ENCODE measurements at places on chromosomes 6 and 20.

- no peak for DNase-seq
Observed at GRCh38 chr20:3603108-3603507, 60.1 kb downstream of the GFRA4 start.

GRCh38 chr6:46130666-46131065 is 877 bp downstream of the ENPP4 start:
- DNase-seq = peak; percentile 48

GRCh38 chr20:15267935-15268334 is 930.5 kb upstream of the FLRT3 start:
- no peak for DNase-seq

GRCh38 chr6:82783587-82784236 is 281.9 kb downstream of the UBE3D start:
- DNase-seq = peak; percentile 49

DNA sequence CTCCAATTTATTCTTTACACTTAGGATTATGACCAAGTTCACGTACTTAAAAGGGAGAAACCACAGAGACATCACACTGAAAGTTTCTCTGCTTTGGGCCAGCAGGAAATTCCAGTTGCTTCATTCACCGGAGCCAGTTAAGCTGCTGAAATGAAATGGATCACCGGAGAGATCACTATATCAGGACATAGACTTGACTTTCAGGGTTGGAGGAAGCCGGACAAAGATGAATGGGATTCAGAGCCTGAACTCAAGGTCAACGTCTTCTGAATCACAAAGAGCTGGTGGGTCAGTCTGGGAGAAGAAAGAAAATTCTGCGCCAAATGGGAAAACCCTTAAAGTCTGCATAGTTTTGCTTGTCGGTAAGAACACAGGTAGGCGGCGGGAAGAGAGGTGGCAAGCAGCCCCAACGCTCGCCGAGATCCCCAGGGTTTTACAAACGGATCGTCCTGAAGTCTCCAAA is 81.9 kb upstream of the CCDC28A start:
- peak; percentile 43 for DNase-seq

- no peak for DNase-seq
Observed at GRCh38 chr20:23242104-23242503, 108.5 kb upstream of the NXT1 start.

DNA sequence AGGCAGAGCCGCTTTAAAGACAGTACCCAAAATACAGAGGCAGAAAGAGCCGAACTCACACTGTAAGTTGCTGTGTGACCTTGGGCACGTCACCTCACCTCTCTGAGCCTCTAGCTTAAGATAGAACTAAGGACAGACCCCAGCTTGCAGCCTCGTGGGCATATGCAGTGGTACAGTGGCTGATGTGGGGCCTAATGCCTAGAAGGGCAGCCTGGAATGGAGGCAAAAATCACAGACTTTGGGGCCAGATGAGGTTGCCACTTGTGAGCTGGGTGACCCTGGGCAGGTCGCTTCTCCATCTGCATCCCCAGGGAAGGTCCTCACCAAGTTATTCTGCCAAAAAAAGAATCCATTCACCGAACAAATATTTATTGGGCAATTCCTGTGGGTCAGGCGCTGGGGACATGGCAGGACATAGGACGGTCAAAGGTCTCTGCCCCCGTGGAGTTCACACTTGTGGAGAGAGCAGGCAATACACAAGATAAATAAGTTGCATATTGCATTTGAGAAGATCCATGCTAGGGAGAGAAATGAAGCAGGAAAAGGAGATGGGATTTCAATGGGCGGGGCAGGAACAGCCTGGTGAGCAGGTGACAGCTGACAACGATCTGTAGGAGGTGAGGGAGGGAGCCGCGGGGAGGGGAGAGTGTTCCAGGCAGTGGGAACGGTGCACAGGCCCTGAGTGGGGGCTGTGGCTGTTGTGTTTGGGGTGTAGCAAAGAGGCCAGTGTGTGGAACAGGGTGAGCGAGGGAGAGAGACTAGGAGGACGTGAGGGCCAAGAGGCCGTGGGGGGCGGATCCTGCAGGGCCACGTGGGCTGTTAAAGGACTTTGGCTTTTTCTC is 115.2 kb downstream of the CEBPB start:
- DNase-seq = peak; percentile 76

GRCh38 chr6:87755708-87756671 is 54.0 kb upstream of the AKIRIN2 start:
- DNase-seq = no peak

GRCh38 chr6:162377735-162378134 is 349.8 kb downstream of the PRKN start:
- no peak for DNase-seq

DNA sequence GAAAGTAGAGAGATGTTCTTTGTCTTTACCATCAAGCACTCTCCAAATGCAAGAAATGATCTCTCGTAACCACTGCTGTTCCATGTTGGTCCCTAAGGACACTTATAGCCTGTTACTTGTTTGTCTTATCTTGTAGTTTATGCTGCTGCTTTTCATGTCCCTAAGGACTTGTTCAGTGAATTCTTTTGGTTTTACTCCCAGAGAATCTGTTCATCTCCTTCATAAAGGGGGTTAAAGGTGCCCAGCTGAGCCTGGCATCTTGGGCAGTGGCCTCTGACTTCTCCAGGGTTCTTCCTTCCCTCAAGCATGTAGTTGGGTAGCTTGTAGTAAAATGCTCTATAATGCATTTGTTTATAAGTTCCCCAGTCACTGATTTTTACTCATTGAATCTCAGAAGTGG is 864 bp upstream of the PKIG start:
- no peak for DNase-seq

DNA sequence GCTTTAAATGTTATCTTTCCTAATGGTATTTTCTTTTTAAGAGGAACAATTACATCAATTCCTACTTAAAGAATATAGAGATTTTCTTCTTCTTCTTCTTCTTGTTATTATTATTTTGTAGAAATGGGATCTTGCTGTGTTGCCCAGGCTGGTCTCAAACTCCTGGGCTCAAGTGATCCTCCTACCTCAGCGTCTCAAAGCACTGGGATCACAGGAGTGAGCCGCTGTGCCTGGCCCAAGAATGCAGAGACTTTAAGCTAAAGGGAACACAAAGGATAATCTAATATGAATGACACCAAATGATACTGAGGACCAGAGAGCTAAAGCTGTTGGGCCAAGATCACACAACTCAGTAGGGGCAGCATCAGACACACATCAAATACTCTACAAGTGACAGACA is 87.4 kb upstream of the FOXQ1 start:
- no peak for DNase-seq

GRCh38 chr20:23037017-23037481 is 1.9 kb downstream of the SSTR4 start:
- DNase-seq = no peak

GRCh38 chr20:58216334-58216733 is 12.1 kb downstream of the ANKRD60 start:
- DNase-seq = no peak

DNA sequence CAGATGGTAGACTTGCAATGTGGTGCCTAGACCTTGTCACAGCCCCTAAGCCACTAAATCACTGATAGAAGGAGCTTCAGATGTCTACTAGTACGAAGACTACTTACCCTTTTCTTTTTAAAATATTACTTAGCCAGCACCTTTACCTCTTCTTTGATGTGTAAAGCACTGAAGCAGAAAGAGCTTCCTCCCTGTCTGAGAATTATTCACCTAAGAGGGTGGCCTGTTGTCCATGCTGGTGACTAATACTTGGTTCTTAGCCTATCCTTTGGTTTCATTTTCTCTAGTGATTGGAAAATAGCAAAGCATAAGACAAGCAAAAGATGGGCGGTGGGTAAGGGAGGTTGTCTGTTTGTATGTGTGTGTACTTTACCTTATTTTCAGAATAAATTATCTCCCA is 794.6 kb downstream of the TFAP2A start:
- DNase-seq = peak; percentile 23

DNA sequence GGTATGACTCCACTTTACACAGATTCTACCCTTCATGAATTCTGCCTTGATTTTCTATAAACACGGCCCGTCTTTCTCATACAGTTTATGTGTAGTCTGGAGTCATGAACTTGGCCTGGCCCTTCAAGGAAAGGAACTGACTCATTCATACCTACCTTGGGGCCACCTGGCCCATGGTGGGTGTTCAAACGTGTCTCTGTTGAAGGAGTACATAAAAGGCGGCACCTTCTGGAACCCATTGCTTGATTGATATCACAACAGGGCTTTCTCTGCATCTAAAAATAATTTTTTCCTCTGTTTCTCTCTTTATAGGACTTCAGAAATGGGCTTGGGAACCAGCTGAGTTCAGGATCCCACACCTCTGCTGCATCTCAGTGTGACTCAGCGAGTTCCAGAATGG is 363.0 kb upstream of the SOX4 start:
- DNase-seq = no peak

DNA sequence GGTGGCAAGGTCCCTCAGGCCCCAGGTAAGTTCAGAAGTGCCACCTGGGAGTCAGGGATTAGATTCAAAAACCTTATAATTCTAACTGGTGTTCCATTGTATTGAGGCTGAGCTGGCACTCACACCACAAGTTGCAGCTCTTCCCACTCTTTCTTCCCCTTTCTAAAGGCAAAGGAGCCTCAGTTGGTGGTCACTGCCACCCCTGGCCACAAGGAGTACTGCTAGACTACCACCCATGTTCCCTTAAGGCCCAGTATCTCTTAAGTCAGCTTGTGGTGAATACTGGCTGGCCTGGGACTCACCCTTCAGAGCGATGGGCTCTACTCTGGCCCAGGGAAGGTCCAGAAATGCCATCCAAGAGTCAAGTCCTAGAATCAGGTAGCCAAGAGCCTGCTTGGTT is 421.1 kb upstream of the KHDRBS2 start:
- peak; percentile 43 for DNase-seq

GRCh38 chr6:159692303-159693127 is 526 bp downstream of the SOD2 start:
- DNase-seq = peak; percentile 77

GRCh38 chr6:17530321-17530835 is 69.7 kb upstream of the FAM8A1 start:
- DNase-seq = no peak

GRCh38 chr6:125198398-125198937 is 44.9 kb downstream of the TPD52L1 start:
- no peak for DNase-seq

DNA sequence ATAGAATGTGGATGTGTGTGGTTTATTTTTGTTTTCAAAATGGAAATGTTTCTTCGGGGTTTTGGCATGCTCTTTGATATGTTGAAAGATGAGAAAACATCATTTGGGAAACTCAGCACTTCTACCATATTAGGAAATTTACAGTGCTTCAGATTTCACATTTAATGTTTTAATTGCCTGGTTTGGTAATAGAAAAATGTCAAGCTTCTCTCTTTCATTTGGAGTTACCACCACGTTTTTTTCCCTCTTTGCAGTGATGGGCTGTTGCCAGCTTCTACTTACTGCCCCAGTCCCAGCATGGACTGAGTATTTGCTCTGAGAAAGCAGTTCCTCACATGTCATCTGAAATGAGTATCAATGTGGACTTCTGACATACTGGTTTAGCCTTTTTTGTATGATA is 267.7 kb downstream of the PRL start:
- DNase-seq = no peak

DNA sequence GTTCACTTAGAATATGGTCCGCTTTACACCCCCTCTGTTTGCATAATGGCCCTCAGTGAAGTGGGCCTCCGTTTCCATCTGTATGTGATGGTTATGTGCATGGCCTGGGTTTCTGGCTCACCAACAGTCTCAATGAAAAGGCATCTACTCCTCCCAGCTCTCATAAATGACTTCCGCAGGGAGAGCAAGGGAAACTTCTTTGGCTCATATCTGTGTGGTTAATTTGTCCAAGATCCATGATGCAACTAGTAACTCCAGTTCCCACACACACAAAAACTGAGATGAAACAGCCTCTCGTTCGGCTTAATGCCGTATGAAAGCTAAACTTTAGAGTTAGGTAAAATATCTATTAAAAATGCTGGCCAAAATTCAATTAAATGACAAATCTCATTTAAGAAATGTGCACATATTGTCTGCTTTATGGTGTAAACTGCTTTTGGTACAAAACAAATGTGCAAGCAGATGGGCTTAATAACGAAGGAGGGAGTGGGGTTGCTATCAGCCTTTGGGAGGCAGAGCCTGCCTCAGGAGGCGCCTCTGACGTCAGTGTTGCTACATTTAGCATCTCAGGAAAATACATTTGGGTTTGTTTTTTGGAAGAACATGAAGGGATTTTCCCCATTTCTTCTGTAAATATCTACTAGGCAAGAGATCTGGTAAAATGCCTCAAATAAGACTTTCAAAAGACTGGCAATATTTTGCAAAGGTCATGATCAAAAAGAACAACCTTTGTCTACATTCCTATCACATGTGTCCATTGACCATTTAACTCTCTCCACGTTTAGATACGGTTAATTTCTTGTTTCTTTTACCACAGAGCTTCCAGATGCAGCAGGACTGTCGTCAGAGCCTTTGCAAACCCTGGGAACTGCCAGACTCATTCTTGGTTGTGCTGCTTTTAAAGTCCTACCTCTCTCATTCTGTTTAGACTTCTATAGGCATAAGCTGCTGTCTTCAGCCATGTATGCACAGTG is 96.8 kb downstream of the ARMC2 start:
- no peak for DNase-seq

GRCh38 chr6:95243053-95243452 is 334.3 kb upstream of the MANEA start:
- DNase-seq = peak; percentile 2

DNA sequence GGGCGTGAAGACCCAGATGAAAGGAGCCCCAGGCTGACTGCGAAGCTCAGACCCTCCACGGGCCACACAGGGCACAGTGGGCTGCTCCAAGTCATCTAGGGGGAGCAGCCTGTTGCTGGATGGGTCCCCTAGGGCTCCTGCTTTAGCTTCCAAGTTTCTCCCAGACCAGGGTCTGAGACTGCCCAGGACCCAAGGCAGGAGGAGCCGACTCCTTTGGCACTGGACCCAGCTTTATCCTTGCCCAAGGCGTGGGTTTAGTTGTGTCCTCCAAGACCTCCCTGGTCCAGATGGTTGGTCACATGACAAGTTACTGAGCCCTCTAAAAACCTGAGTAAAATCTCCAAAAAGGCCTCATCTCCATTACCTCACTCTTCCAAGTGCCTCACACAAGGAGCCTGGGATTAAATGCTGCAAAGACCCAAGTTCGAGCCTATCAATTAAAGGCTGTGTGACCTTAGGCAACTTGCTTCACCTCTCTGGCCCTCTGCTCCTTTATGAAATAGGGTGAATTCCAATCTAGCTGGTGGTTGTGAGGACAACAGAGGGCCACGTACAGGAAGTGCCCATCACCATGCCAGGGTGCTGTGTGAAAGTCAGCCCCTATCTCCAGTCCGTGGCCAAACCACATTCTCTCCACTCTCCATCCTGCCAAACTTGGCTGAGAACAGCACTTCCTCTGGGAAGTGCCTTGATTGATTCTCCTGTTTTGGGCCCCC is 2.5 kb downstream of the NECAB3 start:
- no peak for DNase-seq

GRCh38 chr6:132526461-132526860 is 11.6 kb upstream of the TAAR9 start:
- DNase-seq = no peak

Data from DMS53 (cell line).